ENCODE measurements at places on chromosomes 13 and 19.
A peak's percentile ranks its signal among the peaks of the same experiment; 100 is the strongest.

DNA sequence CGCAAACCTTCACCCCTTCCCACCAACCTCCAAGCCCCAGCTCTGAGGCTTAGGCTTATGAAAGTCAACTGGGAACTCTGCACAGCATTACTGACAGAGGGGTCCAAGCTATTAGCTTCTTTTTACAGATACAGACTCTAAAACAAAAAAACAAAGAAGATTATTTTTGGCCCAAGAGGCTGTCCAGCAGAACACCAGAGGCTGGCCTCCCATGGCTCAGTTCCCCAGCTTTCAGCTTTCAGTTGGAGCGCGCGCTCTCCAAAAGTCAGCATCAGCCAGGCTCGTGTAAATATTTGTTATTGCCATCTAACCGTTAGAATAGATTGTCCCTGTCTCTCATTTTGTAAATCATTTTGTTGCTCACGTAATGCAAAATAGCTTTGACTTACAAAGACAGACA, 58.4 kb downstream of the ZIC5 start:
- no peak for DNase-seq

DNA sequence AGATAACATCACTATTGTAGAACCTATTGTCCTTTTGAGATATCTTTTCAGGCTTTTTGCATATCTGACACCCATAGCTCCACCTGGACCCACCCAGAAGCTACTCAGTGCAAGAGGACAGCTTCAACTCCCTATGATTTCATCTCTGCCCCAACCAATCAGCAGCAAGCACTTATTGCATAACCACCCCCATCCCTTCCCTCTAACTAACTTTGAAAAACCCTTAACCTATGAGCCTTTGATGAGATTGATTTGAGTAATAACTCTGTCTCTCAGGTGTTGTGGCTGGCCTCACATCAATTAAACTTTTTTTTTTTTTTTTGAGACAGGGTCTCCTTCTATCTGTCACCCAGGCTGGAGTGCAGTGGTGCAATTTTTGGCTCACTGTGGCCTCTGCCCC, 13.4 kb upstream of the MTRF1 start:
- DNase-seq, result no peak

DNA sequence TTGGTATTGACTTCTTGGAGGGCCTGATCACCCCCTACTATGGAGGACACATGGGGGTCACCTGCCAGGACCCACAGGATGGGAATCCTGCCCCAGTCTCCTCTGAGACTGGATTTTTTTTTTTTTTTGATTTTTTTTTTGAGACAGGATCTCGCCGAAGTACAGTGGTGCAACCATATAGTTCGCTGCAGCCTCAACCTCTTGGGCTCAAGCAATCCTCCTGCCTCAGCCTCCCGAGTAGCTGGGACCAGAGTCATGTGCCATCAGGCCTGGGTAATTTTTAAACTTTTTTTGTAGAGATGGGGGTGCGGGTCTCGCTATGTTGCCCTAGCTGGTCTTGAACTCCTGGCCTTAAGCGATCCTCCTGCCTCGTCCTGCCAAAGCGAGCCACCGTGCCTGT, 14.2 kb upstream of the ADGRE5 start:
- no peak for DNase-seq

- DNase-seq, result no peak
Measured at GRCh38 chr13:46679369-46680120, 117.4 kb downstream of the ESD start.

GRCh38 chr13:50162001-50162400, 146.8 kb downstream of the KCNRG start:
- DNase-seq, result no peak

DNA sequence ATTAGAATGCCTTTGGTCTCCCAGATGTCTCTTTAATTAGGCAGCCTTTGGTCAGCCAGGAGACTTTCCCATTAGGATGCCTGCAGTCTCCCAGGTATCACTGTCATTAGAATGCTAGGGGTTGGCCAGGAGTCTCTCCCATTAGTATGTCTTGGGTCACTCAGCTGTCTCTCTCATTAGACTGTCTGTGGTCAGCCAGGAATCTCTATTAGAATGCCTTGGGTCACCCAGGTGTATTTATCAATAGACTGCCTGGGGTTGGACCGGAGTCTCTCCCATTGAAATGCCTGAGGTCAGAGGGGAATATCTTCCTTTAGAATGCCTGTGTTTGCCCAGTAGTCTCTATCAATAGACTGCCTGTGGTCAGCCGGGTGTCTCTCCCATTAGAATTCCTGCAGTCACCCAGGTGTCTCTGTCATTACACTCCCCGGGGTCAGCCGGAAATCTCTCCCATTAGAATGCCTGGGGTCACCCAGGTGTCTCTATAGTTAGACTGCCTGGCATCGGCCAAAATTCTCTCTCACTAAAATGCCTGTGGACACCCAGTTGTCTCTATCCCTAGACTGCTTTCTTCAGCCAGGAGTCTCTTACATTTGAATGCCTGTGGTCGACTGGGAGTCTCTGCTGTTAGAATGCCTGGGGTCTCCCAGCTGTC, 1460.3 kb downstream of the UQCRFS1 start:
- no peak for DNase-seq

GRCh38 chr13:74017301-74018061, 116.7 kb downstream of the KLF12 start:
- no peak for DNase-seq

DNA sequence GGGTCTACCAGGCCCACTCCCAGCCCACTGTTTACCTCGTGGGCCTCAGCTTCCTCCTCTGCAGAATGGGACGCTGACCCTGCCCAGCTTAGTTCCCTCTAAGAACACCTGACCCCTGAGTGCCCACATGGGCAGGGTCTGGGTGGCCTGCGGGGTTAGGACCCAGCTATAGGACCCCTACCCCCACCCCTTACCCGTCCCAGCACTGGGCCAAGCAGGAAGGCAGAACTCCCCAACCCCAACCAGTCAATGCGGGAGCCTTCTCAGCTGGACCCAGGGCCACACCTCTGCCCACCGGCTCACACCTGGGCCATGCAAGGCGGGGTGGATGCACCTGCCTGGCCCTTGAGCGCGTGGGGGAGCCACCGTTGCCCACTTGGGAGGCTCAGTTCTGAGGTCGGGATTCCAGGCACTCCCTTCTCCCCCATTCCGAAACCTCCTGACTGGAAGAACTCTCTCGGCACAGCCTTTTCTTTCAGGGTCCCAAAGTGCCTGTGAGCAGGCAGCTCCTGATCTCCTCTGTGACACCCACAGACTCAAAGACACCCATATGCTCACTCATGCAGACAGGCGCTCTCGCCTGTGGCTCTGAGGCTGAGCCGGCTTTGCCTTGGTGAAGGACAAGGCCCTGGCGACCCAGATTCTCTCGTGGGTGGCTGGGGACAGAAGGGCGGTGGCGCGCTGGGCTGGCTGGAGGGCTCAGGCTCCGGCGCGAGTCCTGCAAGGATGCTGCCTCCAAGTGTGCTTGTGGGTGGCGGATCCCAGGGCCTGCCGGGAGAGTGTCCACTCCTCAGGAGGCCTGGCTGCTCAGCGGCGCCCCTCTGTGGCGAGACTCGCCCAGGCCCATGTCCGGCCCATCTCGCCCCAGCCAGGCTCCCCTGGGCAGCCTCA, 27.9 kb upstream of the PARP4 start:
- no peak for DNase-seq

DNA sequence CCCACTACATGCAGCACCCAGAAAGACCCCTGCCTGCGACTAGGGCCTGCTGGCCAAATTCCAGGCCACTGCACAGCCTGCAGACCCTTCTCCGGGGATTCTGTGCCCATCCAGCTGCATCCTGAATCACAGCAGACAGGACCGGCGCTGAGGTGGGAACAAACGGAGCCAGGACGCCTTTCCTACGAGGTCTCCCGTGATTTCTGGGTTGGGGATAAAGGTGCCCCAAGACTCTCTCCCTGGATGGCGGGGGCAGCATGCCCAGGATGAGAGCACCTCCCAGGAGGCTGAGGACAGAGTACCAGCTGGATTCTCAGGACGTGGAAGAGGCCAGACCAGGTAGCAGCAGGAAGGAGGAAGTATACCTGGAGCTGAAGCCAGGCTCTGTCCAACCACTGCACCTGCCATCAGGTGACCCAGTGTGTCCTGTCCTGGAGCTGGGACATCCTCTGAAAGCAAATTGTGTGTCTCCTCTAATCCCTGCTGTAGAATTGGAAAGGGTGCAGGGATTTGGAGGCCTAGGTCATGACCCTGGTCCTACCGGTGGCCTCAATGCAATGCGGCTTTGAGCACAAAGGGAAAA, 3.4 kb upstream of the FUT5 start:
- DNase-seq, result no peak

- peak; percentile 42 for DNase-seq
Measured at GRCh38 chr19:12052497-12053169, at the start of gene ZNF878. ZNF878 (minus strand) TSS chr19:12052961; CDS start chr19:12052801, 160 bp downstream.

- no peak for DNase-seq
Measured at GRCh38 chr13:84400706-84401105, 518.4 kb upstream of the SLITRK1 start.

- DNase-seq, result no peak
Measured at GRCh38 chr19:52211926-52212571, 22.2 kb downstream of the PPP2R1A start.

- DNase-seq, result no peak
Measured at GRCh38 chr13:22141716-22142115, 470.8 kb downstream of the FGF9 start.

DNA sequence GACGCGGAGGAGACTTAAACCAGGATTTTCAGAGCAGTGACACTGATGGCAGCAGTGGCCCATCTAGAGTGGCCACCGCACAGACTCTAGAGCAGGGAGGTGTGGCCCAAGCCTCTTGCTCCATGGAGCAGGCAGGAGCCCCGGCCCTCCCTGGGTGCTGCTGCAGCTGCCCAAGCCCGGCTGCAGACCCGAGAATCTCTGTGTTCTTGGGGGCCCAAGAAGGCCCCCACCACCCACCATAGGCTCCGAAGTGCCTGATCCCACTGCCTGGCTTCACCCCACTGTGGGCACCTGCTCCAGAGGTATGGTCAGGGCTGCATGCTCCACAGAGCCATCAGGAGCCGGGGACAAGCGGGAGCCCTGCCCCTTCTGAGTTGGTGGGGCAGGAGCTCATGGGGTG, 36.1 kb downstream of the CEP89 start:
- DNase-seq, result no peak

DNA sequence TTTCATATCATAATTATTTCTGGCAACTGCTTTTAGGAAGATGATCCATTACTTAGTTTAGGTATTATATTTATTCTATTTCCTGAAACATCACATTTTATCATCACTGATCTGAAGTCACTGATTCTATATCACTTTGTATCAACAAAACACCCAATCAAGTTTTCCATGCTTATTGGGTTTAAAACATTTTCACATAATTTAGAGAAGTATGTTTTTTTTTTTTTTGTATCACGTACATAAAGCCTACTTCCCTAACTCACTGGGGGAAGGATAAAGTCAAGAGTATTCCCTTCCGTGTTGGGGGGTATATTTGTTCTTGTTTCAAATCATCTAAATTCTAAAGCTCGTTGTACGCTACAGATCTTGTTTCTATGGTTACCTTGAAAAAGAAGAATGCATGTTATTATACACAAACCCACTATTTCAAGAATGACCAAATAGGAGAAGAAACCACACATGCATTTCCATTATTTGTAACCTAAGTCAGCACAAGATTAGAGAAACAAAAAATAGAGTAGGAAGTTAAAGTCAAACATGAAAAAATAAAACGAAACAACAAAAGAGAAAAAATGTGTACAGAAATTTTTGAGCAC, 637.2 kb upstream of the MIR17HG start:
- no peak for DNase-seq

DNA sequence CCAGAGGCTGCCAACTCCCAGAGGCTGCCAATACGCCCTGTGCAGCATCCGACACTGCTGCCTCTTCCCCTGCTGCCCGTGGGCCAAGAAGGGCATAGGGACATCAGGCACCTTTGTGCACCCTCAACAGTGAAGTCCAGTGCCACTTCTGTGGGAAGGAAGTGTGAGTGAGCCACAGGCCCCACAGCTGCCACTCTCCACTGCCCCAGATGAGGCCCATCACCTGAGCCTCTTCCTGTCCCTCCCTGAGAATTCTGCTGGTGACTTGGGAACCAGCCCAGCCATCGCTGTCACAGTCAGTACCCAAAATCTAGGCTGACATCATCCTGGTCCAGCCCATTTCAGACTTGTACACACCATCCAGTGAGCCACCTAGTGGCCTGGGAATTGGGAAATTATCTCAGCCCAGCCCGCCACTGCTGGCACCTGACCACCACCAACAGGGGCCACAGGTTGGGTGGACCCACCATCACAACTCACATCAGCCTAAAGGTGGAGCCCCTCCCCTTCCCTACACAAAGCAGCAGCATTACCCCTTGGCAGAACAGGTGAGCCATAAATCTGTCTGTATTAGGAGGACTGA, 733.9 kb upstream of the KLHL1 start:
- no peak for DNase-seq

- DNase-seq, result no peak
Measured at GRCh38 chr13:35964011-35964862, 166.9 kb downstream of the DCLK1 start.

GRCh38 chr19:55391191-55391670, 5.5 kb downstream of the RPL28 start:
- DNase-seq, result no peak

DNA sequence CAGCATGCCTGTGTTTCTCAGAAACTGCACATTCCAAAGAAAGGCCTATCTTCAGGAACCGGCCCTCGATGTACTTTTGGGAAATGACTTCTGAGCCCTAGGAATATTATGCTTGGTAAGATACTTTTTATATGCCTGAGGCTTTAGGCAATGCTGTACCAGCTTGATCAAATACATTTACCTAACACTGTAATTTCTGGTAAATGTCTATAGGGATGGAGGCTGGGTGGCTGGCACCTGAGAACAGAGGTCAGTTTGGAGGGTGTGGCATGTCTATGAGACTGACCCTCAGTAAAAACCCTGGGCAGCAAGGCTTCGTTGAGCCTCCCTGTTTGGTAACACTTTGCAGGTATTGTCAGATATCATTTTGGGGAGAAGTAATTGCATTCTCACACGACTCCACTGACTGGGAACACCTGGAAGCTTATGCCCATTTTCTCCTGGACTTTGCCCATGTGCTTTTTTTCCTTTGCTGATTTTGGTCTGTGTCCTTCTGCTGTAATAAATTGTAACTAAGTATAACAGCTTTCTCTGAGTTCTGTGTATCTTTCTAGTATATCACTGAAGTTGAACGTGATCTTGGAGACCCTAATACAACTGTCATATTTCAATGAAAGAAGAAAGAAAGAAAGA, 1339.1 kb downstream of the OLFM4 start:
- DNase-seq, result no peak

GRCh38 chr19:50425581-50425980, 6.8 kb downstream of the SPIB start:
- no peak for DNase-seq

DNA sequence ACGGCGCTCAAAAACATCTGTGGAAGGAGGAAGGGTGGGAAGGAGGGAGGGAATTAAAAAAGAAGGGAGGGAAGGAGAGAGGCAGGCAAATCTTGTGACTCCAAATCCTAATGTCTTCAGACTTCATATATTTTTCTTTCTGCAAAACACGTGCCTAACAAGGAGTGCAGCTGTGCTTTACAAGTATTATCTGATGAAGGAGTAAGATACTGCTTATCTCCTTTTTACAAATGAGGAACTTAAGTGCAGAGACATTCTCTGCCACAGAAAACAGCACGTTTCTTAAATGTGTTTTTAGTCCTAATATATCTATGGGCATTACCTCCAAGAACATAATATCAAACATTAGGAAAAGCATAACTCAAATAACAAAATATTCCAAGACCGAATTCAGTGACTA, 6.5 kb downstream of the FLT3 start:
- no peak for DNase-seq

- no peak for DNase-seq
Measured at GRCh38 chr19:5186293-5187050, 154.1 kb downstream of the PTPRS start.

- DNase-seq, result no peak
Measured at GRCh38 chr19:5696196-5697021, 6.3 kb downstream of the RPL36 start.

- no peak for DNase-seq
Measured at GRCh38 chr19:38665219-38665931, 17.9 kb downstream of the ACTN4 start.

Data from substantia nigra (tissue), 51 donors.